Adrenal gland (tissue), 19 donors: ENCODE measurements at places on chromosomes 12 and 14. TPM values are rescaled to one million over a fixed set of nuclear protein-coding genes. Genes with fewer than 3 reads are reported as not detected.

The NOVA1 gene
- 5.3 TPM for total RNA-seq

- no peak overlapping the region for H3K4me3 ChIP-seq
- no peak overlapping the region for H3K27ac ChIP-seq
- no peaks in the 10 kb centered on the region for H3K27me3 ChIP-seq
- no peak for DNase-seq
Observed at GRCh38 chr14:69473946-69474345, 10.6 kb upstream of the PLEKHD1 start.

DNA sequence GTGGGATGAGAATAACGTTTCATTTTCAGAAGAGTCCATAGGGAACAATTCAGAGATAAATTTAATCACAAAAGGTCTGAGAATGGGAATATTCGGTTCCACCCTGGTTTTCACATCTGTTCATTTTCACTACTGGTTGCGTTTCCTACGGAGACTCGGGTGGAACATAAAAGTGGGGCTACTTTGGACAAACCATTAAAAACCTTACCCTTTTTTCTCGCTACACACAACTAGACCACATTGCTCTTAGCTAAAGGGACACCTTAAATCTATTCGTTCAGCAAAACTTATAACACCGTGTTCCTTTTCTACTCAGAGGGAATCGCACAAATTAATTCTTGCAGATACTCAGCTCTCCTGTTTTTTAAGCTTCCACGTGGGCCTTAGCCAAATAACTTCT is 1.0 kb upstream of the SUDS3 start:
- no peaks in the 10 kb centered on the region for H3K36me3 ChIP-seq
- DNase-seq: no peak
- no peak overlapping the region for H3K4me3 ChIP-seq
- no peaks in the 10 kb centered on the region for H3K27me3 ChIP-seq
- H3K4me1 ChIP-seq: no peaks in the 10 kb centered on the region

The CBLN3 gene
- 16.2 TPM for total RNA-seq

DNA sequence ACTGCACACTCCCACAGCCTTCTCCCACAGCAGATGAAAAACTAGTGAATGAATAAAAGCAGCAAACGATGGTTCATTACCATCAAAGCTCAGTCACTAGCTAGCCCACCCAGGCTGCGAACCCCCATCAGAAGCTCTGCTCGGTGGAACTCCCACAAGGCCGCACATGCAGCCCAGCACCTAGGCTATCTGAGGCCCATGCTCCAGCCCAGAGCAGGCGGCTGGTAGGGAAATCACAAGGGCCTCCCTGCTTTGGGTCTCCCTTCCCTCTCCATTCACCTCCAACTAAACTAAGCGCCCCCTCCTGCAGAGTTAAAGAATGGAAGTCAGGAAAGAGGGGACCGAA is 69.0 kb downstream of the ITPK1 start:
- H3K4me1 ChIP-seq: peaks cover 12% of the 10 kb centered on the region
- H3K4me3 ChIP-seq: no peak overlapping the region

- no peaks in the 10 kb centered on the region for H3K36me3 ChIP-seq
- H3K4me3 ChIP-seq: peak overlapping the region; percentile 90
- H3K4me1 ChIP-seq: peaks cover 33% of the 10 kb centered on the region
- no peak for DNase-seq
Observed at GRCh38 chr12:57523706-57524614, 1.3 kb downstream of the MBD6 start.
